ENCODE measurements at places on chromosomes 3 and 15.

DNA sequence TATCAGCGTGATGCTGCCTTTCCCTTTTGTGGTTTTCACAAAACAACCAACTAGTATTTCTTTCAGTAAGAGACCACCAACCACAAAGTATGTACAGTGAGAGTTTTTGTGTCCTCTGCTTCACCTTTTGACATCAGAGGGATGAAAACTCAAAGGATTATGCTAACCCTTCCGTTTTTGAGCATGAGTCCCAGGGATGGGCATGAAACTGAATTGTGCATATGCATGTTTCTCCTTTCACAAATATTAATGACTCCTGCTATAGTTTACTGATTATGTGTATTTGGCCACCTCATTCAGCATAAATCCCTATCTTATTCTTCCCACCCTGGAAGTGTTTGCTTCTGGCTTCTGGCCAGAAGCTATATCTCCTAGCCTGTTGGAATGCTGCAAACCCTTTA, 59.2 kb downstream of the RSRC1 start:
- DNase-seq: no peak

GRCh38 chr15:25568751-25569150, 129.9 kb upstream of the UBE3A start:
- DNase-seq: no peak

GRCh38 chr3:128178782-128179483, 25.7 kb downstream of the EEFSEC start:
- DNase-seq: no peak

- DNase-seq: no peak
Observed at GRCh38 chr3:176987901-176988650, 209.2 kb downstream of the TBL1XR1 start.

GRCh38 chr3:195773956-195774537, 37.7 kb downstream of the MUC4 start:
- DNase-seq: no peak

- no peak for DNase-seq
Observed at GRCh38 chr3:188212308-188212969, 58.5 kb downstream of the LPP start.

DNA sequence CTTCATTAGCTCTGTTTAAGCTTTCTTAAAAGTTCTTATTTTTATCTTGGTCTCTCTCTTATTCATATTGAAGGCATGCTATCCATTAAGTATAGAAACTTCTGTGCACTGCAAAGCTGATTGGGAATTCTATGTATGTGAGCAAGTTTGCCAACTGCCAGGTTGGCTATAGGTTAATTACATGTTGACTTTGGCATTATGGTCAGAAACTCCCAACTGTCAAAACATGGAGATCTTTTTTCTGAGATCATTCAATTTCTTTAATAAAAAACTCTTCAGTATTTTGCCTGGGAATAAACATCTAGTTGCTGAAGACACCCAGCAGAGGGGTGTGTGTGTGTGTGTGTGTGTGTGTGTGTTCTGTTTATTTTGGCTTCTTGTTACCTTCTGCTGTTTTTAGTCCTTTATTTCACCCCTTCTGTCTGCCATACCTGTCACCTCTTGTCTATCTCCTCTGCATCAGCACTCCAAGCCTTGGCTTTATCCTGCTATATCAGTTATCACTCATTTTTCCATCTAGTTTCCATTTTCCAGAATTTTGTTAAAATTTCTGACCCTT, 1.3 kb upstream of the ARL14 start:
- no peak for DNase-seq

GRCh38 chr15:65690778-65691177, 69.0 kb downstream of the SLC24A1 start:
- no peak for DNase-seq

DNA sequence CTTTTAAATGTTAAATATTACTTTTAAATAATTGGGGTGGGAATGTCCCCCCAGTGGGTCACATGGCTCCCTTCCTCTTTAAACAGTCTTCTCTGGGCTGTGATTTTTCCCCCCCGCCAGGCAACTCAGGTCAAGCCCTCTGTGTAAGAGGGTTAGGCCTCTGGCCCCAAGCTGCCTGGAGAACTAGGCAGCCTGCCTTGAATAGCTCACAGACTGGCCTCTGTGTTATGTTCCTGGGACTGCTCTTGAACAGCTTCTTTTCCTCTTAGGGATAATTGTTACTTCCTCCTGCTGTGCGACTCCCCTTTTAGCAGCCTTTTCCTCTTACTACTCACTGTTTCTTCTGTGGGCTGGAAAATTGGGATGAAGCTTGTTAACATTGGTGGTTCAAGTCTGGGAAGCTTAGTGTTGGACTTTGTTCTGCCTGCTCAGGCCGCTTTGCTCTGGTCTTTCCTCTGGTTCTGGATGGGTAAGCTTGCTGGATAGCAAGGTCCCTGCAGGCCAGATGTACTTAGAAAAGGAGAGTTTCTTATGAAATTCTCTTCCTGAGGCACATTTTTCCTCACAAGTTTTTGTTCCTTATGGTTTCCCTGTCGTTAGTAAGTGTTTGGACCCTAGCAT, 2.2 kb downstream of the TEX264 start:
- DNase-seq: no peak

GRCh38 chr3:94256888-94257813, 194.3 kb downstream of the NSUN3 start:
- DNase-seq: no peak

GRCh38 chr3:119763466-119763865, 18.4 kb upstream of the NR1I2 start:
- DNase-seq: no peak

GRCh38 chr15:75454471-75455378, 3.2 kb upstream of the SIN3A start:
- DNase-seq: peak; percentile 75

DNA sequence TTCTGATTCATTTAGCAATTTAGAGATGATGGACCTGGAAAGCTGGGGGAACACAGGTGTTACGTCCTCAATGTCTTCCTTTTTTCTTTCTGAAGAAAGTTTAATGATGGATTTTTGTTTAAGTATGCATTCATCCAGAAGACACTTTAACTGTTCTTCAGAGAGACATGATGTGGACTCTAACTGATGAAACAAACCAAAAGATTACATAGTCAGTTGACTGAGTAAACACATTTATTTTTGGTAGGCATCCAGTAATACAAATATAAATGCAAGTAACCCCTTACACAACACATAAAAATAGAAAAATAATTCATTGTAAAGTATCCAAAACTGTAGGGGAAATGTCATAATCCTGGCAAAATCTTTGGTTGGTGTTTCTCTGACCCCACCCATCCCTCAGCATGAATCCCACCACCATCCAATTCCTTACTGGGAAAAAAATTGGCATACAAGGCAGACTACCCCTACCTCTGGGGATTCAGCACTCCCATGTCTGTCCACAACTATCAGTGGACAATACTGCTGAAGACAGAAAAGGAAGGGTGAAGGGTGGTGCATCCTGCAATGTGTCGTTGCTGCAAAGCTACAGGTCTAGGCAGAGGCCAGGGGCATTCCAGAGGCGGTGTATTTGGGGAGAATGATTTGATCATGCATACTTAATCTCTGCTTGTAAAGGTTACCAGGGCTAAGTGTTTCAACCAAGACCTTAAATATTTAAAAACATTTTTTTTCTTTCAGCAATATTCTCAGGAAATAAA, 37.4 kb downstream of the THBS1 start:
- no peak for DNase-seq

DNA sequence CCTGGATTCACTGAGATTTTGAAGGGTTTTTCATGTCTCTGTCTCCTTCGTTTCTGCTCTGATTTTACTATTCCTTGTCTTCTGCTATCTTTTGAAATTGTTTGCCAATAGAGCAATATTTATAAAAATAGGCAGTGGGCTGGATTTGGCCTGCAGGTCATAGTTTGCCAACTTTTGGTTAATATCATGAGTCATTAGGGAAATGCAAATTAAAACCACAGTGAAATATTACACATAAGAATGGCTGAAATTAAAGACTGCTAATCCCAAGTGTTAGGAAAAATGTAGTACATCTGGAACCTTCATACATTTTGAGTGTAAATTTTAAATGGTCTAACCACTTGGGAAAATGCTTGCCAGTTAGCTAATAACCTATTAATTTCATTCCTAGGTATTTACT, 56.3 kb downstream of the ABI3BP start:
- DNase-seq: no peak

- DNase-seq: no peak
Observed at GRCh38 chr3:60953351-60953750, 297.9 kb downstream of the FHIT start.

GRCh38 chr3:63954182-63954581, 42.0 kb upstream of the SCAANT1 start:
- DNase-seq: no peak

DNA sequence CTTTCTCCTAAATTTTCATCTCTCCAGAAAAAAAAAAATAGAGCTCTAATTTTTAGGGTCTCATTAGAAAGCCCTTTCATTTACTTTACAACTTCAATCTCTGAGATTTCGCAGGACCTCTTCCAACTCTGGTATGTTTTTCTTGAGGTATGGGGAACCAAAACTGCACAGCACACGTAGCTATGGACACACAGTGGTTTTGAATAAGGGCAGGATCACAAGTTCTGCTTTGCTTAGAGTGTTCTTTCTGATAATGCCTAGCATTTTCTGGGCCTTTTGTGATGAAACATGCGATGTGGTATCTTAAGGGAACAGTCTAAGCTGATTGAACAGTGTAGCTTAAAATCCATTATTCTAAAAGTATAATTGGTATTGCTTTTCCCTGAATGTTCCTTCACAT, 25.3 kb downstream of the ZNF592 start:
- peak; percentile 5 for DNase-seq

DNA sequence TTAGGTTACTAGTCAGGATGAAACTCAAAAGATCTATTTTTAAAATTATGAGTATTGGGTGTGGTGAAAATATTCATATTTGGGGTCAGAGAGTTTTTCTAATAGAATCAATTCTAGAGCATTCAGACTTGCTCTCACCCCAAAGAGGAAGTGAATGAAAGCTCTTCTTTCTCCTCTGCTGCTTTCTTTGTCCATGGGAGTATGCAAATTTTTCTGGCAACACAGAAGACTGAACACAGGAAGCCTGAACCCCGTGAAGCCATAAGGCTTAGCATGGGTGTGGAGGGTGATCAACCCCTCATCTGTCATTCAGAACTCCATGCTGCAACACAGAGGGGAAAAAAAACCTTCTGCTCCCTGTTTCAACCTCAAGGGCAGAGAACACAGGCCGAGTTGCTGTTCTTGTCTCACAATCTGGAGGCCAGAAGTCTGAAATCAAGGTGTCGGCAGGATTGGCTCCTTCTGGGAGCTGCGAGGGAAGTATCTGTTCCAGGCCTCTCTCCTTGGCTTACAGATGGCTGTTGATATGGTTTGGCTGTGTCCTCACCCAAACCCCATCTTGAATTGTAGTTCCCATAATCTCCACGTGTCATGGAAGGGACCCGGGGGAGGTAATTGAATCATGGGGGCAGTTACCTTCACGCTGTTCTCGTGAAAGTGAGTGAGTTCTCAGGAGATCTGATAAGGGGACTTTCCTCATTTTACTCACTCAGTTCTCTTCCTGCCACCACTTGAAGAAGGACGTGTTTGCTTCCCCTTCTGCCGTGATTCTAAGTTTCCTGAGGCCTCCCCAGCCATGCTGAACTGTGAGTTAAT, 33.7 kb upstream of the CD47 start:
- DNase-seq: peak; percentile 74

DNA sequence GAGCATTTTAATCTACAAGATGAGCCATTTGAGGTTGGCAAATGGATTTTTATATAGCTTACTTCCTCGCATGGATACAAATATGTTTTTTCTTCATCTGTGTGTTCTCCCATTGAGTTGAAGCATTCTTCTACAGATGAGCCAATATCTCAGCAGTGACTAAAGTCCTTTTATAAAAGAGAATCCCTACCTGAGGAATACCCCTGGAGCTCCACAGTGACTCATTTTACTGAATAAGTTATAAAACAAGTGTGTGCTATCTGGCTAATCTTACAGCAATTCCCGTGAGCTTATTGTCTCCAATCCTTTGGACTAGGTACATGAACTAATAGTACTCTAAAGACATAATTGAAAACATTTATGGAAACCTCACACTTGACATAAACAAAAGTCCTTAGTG, 354.2 kb upstream of the BCHE start:
- DNase-seq: no peak

DNA sequence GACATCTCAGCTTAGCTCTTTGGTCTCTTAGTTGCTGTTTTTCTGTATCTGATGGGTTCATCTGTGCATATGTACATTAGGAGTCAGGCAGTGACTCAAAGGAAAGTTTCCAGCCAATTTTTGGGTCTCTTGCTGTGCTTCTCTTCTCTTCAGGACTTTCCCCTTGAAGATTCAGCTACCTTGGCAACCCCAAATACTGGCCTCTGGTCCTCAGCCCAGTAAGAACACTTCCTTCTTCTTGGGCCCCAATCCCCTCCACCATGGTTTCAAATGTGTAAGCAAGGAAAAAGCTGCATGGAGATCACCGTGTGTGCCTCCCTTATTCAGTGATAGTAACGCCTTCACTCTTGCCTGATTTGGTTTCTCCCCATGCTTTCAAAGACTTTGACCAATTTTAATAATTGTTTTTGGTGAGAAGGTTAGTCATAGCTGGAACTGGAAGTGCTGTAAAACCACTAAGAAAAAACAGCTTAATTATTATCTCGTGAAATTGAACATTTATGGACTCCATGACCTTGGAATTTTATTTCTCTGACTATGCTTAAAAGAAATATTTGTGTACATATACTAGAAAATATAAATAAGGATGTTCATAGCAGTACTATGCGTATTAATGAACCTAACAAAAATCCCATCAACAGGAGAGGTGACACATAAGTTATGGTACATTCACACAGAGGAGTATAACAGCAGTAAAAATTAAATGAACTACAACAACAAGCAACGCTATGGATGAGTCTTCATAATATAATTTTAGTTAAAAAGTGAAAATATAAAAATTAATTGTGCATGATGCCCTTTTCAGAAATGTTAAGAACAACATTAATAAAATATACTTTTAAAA, 125.3 kb upstream of the BCL6 start:
- no peak for DNase-seq

DNA sequence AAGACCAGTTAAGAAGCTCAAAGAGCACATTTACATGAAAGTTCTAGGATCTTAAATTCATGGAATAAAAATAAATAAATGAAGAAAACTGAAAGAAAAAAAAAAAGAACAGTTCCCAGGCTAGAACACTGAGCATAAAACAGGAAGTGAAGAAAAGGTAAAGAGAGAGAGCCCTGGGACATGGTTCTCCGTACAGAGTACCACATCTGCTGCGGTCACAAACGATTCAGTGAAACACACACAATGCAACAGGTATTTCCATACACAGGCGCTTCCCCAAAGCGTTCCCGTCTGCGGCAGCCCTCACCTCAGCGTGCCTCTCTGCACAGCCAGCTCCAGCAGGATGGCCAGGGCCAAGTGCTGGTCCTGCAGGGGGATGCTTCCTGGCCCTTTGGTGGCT, 49.4 kb downstream of the HERC2 start:
- DNase-seq: no peak

- no peak for DNase-seq
Observed at GRCh38 chr15:90905306-90906180, 2.4 kb downstream of the MAN2A2 start.

DNA sequence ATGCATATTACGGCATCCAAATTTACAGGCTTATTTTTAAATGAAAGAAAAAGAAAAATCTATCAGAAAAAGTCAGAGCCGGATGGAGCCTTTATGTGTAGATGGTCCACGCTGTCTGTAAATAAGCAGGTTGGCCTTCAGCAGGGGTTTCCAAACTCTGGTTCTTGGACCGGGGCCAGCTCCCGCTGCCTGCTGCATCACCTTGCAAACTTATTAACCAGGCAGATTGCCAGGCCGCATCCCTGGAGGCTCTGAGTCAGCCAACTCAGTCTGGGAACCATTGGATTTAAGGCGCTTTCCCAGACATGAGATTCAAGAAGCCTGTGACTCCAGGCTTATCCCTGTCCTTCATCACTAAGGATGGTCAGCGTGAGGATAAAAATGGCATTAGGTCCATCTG, 212.4 kb downstream of the OPA1 start:
- DNase-seq: no peak

Measured in Kasumi-1 (cell line).